Nucleus accumbens (tissue), 56 donors: ENCODE measurements at places on chromosomes 2 and 18.

DNA sequence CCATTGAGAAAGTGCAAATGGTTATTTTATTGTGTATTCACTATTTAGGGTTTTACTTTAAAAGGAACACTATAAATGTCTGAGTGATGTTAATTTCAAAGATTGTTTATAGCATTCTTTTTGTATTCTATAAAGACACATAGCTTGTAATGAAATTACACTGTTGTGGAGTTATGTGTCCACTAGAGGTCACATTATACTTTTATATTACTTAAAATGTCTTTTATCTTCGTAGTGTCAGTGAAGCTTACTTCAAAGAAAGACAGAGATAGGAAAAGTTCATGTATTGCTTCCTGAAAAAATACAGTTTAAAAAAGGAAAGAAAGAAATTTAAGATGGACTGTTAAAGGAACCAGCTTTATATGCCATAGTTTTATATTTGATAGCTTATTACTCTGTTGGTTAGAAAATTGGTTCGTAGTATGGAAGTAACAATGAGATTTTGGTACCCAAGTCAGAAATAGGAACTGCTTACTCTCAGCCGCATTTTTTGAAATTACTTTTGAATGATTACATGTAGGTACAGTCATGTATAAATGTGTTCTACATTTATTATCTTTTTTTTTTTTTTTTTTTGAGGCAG lies 20.5 kb downstream of the APLF start:
- DNase-seq: no peak

GRCh38 chr2:203786549-203787351 lies 80.3 kb downstream of the CD28 start:
- no peak for DNase-seq

DNA sequence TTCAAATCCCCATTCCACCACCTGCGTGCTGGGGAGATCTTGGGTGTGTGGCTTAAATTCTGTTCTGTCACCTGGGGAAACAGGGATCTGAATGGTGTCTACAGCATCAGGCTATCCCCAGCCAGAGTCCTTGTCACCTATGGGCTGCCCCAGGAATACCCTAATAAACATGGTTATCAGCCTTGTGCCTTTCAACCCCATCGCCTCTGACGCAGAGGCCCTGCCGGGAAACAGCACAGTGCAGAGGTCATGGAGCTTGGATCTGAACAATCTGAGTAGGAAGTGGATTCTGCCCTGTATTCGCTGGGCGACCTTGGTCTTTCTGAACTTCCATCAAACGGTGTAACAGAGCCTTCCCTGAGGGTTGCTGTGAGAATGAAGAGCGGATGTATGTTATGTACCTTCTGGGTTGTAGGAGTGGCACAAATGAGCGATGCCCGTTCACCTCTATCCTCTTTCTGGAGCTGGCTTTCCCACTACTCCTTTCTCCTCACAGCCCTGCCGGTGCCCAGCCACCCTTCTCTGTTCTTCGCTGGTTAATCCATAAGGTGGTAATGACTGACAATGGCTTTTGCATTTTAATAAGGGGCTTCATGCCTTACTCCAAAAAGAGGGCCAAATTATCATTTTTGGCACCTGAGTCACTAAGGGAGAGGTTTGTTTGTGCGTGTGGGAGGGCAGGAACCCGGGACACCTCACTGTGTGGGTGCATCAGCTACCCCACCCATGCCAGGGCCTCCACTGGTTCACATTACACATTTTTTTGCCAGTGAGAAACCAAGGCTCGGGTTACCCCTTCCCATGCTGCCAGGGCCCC lies 256.5 kb downstream of the MYCN start:
- no peak for DNase-seq

- DNase-seq: no peak
Measured at GRCh38 chr2:11773747-11774525, 27.5 kb downstream of the LPIN1 start.

GRCh38 chr18:56273541-56274219 lies 364.7 kb downstream of the TXNL1 start:
- DNase-seq: no peak

- DNase-seq: no peak
Measured at GRCh38 chr2:156999661-157000060, 257.8 kb upstream of the GALNT5 start.
